ENCODE measurements at places on chromosomes 3 and 15.

- DNase-seq = no peak
Measured at GRCh38 chr15:88890495-88890894, 4.8 kb downstream of the HAPLN3 start.

DNA sequence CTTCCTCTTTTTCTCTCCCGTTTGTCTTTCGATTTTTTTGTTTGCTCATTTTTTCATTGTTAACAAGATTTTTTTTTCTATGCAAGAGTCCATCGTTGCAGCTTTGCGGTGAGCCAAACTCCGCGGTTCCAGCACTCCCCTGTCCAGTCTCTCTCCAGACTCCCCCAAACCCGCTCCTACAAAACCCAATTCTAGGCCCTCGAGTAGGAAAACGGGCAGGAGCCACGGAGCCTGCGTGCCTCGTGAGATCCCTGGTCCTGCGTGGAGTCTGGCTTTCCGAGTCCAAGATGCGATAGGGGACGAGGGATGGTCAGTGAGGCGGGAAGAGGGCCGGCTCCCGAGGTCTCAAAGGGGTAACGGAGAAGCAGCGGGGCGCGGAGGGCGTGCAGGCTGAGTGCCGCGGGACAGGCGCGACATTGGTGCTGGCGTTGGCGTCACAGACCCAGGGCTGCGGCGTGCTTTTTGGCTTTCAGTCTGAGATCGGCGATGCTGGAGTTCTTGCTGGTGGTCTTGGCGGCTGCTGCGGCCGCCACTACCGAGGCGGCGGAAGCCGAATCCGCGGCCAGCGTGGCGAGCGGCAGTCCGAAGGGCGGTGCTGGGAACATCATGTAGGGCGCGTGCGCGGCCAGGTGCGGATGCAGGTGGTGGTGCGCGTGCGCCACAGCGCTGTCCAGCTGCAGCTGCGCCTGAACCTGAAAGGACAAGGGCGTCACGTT is 8.5 kb downstream of the SHOX2 start:
- DNase-seq = peak; percentile 42

- no peak for DNase-seq
Measured at GRCh38 chr3:157588386-157589060, 85.3 kb upstream of the VEPH1 start.

DNA sequence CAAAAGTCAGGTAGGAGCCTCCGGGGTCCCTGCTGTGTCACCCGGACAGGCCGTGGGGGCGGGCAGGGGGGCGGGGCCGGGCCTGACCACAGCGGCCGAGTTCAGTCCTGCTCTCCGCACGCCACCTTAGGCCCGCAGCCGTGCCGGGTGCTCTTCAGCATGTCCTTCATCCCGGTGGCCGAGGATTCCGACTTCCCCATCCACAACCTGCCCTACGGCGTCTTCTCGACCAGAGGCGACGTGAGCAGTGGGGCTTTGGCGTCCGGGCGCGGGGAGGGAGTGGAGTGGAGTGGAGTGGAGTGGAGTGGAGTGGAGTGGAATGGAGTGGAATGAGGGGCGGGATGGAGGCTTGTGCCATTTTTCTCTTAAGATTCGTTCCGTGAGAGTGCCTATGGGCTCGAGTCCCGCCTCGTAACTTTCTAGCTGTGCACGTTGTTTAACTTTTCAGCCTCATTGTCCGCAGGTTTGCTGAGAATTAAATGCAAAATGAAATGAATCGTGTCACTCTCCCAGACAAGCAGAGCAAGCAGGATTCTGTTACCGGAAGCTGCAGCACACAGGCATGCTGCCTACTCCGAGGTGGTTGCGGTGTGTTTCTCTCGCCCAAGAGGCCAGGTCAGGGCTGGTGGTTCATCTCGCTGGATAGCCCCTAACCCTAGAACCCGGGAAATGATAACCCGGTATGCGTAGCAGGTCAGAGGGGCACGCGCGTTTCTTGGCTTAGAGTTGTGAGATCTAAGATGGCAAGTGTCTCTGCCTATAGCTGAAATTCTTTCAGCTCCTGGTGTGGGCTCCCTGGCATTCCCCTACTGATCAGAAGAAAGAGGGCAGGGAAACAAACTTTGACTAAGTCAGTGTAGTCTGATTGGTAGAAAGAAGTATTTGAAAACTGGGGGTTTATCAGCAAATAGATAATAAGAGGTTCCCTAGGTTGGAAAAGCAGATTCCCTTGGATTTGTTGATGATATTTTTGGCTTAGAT is at the start of gene FAH:
Gene FAH (plus strand): TSS at position 104 of the 981 bp plus-strand sequence. CDS start 56 bp downstream, at position 160.
- DNase-seq = no peak

GRCh38 chr3:124217542-124217941 is 225.6 kb upstream of the ROPN1 start:
- no peak for DNase-seq

DNA sequence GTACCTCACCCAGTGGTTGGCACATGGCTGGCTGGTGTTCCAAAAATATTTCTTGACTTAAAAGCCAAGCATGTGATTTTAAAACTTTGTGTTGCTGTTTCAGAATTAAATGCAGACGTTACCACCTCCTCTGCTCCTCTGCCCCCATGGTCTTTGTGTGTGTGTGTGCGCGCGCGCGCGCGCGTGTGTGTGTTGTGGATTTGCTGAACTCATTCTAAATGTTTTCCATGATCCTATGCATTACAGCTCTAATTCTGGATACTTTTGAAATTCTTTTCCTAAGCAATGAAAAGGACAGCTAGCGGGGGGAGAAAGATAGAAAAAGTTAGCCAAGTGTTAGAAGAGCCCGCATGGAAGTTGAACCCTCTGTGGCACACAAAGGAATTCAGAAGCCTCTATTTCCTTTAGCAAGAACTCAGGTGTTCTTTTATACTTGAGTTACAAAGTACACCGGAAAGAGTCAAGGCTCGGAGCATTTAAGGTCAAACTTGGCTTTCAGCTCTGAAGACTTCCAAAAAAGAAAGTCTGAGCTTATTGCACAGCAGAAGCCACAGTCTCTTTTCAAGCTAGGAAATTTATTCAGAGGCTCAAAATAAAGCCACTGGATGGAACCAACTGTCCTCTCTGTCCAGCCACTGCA is 350.5 kb upstream of the TBL1XR1 start:
- no peak for DNase-seq

DNA sequence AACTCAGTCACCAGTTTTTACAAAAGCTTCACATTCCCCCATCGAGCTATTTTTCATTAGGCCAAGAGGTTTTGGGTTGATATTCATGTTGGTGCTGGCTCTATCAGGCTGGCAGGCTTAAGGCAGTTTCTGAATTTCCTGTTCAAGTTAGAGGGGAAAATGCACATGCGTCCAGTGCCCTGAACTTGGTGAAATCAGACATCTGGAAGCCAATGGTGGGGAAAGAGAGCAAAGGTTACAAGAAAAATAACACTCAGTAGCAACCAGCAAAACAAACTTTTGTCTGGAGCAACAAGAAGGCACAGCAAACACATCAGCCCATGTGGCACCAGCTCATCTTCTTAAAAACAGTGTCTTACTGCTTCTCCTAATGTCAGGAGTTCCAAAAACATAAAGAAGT is 155.6 kb upstream of the TSC22D2 start:
- no peak for DNase-seq

DNA sequence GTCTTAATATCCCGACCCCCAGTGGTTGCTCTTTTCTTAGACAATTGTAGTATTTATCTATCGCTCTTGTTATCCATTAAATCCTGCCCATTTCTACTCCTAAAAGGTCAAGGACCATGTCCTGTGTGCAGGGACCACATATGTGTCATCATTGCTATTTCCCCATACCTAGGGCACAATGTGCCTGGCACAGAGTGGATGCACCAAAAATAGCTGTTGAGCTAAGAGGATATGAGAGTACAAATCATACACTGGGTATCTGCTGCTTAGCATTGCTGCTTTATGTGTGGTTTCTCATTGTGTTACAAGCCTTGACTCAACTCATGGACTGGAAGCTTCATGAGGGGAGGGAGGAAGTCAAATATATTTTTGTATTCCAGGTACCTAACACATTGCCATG is 3.4 kb upstream of the MITF start:
- no peak for DNase-seq

DNA sequence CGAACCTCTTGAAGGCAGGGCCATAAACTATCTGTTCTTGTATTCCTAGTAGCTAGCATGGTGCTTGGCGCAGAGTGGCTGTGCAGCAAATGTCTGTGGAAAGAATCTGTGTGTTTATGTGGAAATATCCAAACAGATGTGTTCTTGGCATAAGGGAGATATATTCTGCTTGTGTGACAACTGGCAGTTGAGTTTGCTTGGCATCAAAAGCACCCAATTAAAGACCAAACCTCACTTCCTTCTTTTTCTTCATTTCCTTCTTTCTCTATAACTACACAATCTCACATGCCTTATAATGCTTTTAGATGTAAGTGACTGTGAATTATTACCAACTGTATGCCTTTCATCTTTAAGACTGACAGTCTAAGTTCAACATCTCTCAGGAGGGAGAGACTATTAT is 296.5 kb downstream of the SLC9A9 start:
- DNase-seq = no peak

- no peak for DNase-seq
Measured at GRCh38 chr3:32105291-32106131, 909 bp upstream of the GPD1L start.

DNA sequence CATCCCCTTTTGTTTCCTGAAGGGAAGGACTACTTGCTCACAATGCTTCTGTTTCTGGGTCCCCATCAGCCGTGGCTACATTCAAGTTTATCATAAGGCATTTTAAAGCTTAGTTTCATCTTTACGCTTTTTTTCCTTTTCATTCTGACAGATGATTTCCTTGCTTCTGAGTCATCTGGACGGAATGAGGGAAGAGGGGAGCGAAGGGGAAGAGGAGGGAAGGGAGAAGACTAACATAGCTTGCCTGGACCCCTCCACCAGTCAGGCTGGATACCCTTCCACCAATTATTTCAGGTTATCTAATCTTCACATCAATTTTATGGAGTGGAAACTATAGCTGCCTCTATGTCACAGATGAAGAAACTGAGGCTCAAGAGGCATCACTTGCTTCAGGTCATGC is 27.6 kb downstream of the FAM3D start:
- no peak for DNase-seq

DNA sequence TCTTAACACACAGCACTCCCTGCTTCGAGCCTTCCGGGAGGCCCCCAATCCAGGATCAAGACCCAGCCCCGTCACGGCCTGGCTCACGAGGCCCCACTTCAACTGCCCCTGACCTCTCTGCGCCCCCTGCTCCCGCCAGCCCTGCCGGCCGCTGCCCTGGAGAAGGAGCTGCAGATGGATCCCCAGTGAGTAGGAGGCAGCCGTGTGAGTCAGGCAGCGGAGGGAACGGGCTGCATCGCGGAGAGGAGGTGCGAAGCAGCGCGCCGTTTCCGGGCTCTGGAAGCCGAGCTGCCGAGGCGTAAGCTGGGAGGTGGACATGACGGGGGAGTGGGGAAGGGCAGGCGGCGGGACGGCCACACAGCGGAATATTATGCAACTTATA is 133.4 kb downstream of the TPRA1 start:
- no peak for DNase-seq

DNA sequence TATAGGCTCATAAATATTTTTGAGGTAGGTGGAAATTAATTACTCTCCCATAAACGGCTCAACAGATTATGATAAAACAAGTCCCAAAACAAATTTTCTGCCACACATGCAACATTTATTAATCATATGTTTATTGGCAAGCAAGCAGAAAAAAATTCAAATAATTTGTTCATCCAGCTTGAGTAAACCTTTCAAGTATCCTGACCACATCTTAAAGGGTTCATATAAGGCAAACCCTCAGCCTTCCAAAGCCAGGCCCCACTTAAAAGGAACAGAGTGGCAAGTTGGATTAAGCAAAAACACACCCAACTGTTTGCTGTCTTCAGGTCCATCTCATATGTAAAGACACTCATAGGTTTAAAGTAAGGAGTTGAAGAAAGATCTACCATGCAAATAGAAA is 1042.3 kb downstream of the DIPK2A start:
- DNase-seq = no peak

- DNase-seq = no peak
Measured at GRCh38 chr3:115245438-115245837, 98.3 kb upstream of the ZBTB20 start.

- DNase-seq = no peak
Measured at GRCh38 chr15:82798531-82799166, 7.2 kb downstream of the FSD2 start.

GRCh38 chr3:23748398-23749110 is 57.2 kb upstream of the UBE2E1 start:
- no peak for DNase-seq

GRCh38 chr3:14283813-14284438 is 105.3 kb downstream of the LSM3 start:
- DNase-seq = no peak

GRCh38 chr3:138949445-138950005 is 2.5 kb downstream of the FOXL2NB start:
- DNase-seq = no peak

DNA sequence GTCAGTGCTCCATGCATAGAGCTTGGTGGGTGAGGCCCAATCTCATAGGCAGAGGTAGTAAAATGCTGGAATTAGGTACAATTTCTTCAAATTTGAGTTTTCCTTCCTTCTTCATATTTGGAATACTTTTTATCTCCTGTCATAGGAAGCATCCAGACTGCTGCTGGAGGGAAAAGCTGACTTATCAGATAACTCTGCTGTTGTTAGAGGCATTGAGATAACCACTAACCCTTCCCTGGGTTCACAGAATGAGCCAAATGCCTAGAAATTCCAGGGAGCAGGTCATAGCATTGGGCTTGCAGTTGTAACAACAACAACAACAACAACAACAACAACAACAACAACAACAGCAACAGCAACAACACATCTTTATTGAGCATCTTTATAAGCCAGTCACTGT is 332.7 kb downstream of the PDCD6IP start:
- DNase-seq = no peak

DNA sequence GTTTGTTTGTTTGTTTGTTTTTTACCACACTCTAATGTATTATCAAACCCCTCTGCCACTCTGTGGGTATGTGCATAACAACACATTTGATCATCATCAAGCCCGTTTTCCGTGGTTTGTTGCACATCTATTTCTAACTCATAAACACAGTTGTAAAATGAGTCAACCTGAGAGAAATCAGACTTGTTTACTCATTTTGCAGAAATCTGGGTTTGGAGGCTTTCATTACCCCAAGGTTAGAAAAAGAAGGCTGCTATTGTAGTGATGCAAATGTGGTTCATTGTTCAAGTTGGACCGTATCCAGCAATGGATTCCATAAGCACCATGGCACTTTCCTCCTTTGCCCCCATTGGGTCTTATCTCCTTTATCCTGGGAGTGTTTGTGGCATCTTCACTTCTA is 353.2 kb upstream of the SOX2 start:
- no peak for DNase-seq

DNA sequence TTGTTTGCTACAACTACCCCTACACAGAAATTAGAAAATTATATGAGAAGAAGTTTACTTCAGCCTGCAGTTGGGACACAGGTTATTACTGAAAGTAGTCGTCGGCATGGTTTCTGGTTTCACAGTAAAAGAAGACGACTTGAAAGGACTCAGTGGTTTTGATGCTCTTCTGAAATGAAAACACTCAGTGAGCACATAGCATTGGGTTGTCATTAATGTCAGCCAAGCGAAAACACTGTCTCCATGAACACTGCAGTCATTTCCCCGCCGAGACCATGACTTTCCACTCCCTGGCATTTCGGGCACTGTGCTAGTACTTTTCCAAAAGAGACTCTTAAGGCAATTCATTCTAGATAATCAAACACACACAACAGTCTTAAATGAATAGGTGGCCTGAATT is 69.2 kb upstream of the ICE2 start:
- no peak for DNase-seq

- DNase-seq = no peak
Measured at GRCh38 chr3:160127308-160127707, 97.9 kb upstream of the C3orf80 start.

Data from stimulated activated CD8-positive, alpha-beta memory T cell treated with anti-CD3 and anti-CD28 coated beads, Interleukin-7, amount 100 ng/mL, for 1 hour (primary cell).